ENCODE measurements at places on chromosomes 6 and 20.

DNA sequence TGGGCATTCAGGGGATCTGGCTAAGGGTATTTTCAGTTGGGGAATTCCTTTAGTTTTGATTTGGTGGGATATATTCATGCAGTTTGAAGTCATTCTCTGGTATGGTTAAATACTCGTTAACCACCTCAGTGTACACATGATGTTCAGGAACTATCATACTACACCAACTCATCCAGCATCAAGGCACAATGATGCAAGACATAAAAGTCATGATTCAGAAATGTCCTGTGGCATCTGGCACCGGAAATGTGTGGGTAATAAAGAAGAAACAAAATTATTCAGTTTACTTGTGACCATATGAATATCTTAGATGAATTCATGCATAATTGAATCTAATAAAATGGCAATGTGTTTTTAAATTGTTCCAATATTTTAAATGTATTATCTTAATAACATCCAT lies 129.0 kb upstream of the BMP5 start:
- DNase-seq, result no peak

DNA sequence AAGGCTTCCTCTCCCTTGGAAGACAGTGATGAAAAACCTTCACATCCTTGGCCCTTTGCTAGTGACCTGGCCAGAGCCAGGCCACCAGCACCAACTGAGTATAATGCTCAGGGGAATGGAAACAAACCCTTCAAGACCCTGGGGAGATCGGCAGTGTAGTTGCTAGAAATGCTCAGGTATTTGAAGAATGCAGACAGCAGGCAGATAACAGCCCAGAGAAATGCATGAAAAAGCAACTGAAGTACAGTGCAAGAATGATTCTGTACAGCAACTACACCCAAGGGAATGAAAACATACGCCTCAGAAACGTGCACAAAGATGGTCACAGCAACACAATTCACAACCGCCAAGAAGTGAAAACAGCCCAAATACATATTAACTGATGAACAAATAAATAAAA lies 41.1 kb downstream of the PPP1R3G start:
- no peak for DNase-seq

DNA sequence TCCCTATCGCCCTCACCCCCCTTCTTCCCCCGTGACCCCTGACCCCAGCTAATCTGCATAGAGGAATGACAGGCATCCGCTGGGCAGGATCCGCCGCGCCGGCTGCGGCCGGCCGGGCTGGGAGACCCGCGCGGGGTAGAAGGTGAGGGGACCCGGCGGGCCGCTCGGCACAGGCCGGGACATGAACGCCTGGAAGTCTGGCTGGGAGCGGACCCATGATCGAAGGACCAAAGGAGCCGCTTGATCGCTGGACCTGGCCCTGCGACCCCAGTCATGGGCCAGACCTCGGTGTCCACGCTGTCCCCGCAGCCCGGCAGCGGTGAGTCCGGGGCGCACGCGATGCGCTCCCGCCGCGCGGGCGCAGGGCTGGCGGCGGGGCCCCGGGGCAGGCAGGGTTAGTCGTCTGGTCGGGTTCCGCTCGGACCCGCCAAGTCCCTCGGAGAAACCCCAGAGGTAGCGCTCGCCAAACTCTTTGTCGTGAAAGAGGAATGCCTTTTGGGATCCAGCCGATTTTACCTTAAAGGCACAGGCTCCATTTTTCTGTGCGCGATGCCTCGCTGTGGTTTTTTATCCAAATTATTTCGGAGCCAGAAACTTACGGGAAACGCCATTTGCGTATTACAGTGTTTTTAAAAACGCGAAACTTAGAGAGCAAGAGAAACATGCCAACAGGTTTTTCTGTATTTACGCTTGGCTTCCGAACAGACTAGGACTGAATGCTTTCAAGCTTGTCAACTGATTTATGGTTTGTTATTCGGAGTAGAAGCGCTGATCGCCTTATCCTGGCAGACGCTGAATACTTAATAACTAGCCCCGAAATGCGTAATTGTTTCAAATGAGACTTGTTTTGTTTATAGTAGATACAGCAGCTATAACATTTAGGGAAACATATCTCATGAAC lies at the start of gene PHACTR2:
TSS of gene PHACTR2 (plus strand) at position 75 of the 901 bp plus-strand sequence. CDS start at position 274, 199 bp downstream.
- no peak for DNase-seq

DNA sequence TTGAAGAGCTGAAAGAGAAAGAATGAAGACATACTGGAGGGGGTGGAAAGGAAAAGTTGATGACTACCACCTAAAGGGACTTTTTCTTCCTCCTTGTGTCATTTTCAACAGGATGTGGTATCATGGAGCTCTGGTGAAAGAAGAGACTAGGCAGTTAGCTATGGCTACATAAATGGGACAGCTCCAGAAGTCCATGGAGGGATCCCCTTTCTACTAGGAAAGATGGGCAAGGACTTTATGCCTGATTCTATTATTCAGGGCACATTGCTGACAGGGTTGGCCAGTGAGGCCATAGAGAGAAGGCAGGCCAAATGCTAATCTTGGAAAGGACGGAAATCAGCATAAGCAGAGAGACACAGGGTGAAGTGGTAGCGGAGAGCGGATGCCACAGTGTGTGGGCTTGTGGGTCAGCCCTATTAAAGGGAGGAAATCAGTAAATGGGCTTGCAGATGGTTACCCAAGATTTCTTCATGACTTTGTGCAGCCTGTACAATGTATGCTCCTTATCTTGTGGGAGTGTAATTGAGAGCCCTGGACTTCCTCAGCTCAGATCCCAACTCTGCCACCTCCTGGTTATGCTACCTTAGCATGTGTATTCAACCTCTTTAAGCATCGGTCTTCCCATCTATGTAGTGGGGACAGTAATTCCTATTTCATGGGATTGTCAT lies 77.4 kb upstream of the TMEM170B start:
- no peak for DNase-seq

DNA sequence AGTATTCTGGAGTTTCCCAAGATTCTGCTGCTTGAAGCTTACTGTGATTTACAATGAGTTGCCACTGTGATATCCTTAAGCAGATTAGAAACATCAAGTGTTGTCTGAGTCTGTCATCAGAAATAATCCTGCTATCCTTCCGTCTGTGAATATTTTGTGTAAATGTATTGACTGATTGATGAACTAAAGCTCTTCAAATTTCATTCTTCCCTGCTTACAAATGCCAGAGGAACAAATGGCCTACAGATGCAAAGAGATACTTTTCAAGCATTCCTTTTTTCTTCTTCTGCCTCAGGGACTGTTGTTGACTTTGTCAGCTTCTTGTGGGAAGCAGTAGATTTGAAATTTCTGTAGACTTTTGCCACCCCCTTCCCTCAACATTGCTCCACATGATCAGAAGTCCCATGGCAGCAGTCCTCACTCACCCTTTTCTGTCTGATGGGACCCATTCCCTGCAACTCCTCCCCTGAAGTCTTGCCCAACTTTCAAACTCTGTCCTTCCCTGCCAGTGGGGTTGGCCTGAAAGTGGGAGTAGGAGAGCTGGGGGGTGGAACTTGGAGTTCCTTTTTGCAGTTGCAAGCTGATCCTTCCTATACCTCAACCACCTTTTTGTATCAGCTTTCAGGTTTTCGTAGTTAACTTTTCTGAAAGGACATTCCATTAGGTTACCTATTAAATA lies 38.5 kb upstream of the MLIP start:
- DNase-seq, result no peak

GRCh38 chr6:140052736-140053729 lies 678.6 kb upstream of the CITED2 start:
- DNase-seq, result no peak

- no peak for DNase-seq
Observed at GRCh38 chr6:165854061-165854862, 191.2 kb upstream of the PDE10A start.

GRCh38 chr6:12709116-12709515 lies 7.5 kb upstream of the PHACTR1 start:
- no peak for DNase-seq

GRCh38 chr20:17530716-17531664 lies at the start of gene BFSP1:
BFSP1 (minus strand) TSS chr20:17531379; CDS start chr20:17531329, 50 bp downstream.
- peak; percentile 76 for DNase-seq
